Activated CD4-positive, alpha-beta T cell treated with anti-CD3 and anti-CD28 coated beads, Interleukin-2, amount 50 U/mL, for 4 hours (primary cell): ENCODE measurements at places on chromosomes 3 and 15.

- no peak for DNase-seq
Measured at GRCh38 chr3:133821767-133822638, 16.4 kb downstream of the SRPRB start.

- no peak for DNase-seq
Measured at GRCh38 chr15:25766417-25766816, 96.7 kb downstream of the ATP10A start.

DNA sequence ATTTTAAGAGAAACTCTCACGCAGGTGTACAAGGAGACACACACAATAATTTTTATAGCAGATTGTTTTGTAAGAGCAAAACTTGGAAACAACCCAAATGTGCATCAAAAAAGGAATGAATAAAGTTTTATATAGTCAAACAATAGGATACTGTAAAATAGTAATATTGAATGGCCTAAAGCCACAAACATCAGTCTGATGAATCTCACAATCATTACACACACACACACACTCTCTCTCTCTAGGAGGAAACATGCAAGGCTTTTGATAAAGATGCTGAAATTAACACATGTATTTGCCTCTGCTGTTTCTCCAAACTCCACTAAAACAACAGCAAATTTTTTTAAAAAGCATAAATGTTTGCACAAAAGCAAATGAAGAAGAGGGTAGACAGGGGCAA is 37.3 kb downstream of the ADIPOQ start:
- DNase-seq: no peak

GRCh38 chr3:123480428-123480827 is 31.5 kb upstream of the ADCY5 start:
- no peak for DNase-seq

GRCh38 chr3:50286322-50287227 is 5.7 kb downstream of the IFRD2 start:
- DNase-seq: no peak

GRCh38 chr3:195551381-195551978 is 8.4 kb upstream of the PPP1R2 start:
- no peak for DNase-seq

DNA sequence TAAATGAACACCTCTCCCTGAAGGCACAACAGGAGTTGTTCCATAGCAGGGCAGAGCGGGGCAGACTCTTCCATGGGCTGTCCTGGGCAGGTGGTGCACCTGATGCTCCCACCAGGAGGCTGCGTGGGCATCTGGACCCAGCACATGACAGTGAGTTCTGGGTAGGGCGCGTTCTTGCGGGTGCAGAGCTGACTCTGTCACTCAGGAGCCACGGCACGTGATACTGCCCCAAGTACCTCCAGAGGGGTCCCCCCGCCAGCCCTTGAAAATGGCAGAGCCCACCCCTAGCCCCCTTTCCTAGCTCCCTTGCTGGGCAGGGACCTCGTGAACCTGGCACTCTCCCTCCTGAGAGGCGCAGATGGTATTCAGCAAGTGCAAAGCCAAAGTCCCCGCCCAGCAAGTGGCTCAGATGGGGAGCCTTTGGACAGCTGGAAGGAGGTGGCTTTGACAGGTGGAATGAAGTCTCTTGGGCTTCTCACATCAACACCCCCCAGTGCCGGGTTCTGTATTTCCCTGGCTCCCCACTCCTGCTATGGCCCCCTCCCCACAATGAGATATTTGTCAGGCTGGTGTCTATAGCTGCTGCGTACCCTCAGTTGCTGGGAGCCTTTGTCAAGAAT is 172.1 kb downstream of the TBC1D2B start:
- no peak for DNase-seq

GRCh38 chr15:63483521-63484371 is 20.6 kb upstream of the USP3 start:
- no peak for DNase-seq

GRCh38 chr3:188338086-188338485 is 184.1 kb downstream of the LPP start:
- DNase-seq: no peak

DNA sequence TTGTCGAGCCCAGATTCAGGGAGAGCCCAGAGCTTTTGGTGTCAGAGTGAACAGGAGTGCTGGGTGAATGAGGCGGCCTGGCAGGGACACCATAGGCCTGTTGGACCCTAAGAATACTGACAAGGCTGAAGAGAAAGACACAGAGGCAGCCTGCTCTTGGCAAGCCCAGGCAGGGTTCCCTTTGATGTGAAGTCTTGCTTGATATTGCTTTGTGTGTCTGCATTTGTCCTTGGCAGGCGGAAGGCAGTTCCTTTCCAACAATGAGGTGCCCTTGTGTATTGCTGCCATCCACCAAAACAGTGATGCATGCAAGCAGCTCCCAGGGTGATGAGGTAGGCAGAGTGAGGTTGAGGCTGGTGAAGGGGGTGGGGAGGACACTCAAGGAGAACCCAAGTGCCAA is 152.7 kb upstream of the TSC22D2 start:
- DNase-seq: no peak

DNA sequence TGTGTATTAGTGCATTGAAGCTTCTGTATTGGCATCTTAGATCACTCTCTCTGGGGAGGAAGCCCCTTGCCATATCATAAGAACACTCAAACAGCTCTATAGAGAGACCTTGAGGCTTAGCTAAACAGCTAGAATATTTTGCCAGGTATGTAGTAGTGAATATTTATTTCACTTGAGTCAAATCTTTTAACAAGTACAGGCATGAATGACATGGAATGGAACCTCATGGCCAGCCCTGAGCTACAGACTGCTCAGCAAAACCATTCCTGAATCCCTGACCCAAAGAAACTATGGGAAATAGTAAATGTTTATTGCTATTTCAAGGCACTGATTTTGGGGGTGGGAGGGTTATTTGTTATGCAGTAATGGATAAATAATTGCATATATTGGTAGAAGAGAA is 604.8 kb downstream of the MECOM start:
- no peak for DNase-seq

- no peak for DNase-seq
Measured at GRCh38 chr15:36814708-36815107, 235.3 kb downstream of the CDIN1 start.

GRCh38 chr3:186339180-186339918 is 22.7 kb downstream of the DGKG start:
- no peak for DNase-seq

GRCh38 chr15:66706225-66706732 is 4.2 kb downstream of the SMAD6 start:
- DNase-seq: no peak

DNA sequence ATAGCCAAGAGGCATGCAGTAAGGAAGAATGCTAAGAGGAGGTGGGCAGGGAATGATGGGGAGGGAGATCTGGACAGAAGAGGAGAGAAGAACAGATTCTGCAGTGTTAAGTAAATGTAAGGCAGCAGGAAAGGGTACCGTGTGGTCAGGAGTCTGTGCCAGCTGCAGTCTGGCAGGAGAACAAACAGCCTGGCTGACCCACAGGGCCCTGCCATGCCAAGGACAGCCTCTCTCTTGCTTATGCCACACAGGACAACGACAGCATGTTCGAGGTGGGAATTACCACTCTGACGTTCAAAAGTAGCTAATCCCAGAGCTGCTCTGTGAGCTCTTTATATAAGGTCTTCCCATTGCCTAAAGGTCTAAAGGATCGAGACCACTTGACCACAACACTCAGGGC is 31.3 kb downstream of the DAPK2 start:
- no peak for DNase-seq

DNA sequence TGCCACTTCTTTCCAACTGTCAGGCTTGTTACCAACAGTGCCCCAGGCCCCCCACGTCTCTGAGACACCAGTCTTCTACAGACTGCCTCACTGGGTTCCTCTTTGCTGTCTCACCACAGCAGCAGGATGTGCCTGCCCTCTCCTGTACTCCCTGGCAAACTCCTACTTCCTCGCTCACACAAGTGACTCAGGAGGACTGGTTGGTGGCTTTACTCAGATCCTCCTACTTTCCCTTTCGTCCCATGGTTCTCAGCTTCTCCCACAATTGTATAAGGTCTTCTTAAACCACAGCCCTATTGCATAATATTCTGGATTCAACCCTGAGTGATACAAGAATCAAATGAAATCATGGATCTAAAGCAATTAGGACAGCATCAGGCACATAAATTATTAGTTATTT is 246.6 kb upstream of the PROK2 start:
- no peak for DNase-seq

DNA sequence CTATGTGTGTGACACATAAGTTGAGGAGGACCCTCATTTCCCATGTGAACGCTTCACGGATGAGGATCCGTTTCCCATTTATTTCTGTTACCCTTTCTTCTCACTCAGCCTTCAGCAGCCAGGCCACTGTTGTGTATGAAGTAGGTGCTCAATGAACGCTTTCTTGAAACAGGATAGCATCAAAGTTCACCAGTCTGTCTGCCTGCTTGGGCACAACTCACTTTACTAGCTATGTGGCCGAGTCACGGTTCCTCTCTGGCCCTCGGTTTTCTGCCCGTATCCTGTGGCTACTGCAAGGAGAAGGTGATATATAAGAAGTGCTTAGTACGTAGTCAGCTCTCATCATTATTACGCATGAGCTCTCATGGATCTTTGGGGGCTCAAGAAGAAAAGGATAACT is 22.4 kb downstream of the ACSBG1 start:
- DNase-seq: no peak

GRCh38 chr3:11711876-11712275 is 68.2 kb upstream of the VGLL4 start:
- no peak for DNase-seq

- DNase-seq: no peak
Measured at GRCh38 chr3:194300382-194300758, 50.8 kb downstream of the CPN2 start.

GRCh38 chr3:128100161-128100560 is 23.5 kb downstream of the RUVBL1 start:
- DNase-seq: no peak

DNA sequence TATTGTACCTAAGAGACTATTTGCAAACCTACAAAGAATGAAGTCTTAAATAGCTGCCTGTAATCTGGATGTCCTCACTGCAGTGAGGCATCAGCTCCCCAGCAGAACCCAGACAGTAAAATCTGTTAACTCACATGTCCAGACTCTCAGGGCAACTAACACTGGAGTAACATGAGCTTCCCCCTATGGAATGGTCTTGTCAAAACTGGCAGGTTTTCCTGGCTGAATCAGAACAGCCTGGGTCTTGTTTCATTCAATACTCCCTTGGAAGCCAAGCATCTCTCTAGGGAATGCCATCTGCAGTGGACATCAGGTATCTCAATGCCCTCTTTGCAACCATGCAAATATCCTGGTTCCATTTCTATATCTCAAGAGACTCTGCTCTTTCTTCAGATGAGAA is 24.4 kb downstream of the PTPN9 start:
- DNase-seq: no peak

GRCh38 chr3:126926684-126927400 is 56.1 kb upstream of the PLXNA1 start:
- DNase-seq: no peak

DNA sequence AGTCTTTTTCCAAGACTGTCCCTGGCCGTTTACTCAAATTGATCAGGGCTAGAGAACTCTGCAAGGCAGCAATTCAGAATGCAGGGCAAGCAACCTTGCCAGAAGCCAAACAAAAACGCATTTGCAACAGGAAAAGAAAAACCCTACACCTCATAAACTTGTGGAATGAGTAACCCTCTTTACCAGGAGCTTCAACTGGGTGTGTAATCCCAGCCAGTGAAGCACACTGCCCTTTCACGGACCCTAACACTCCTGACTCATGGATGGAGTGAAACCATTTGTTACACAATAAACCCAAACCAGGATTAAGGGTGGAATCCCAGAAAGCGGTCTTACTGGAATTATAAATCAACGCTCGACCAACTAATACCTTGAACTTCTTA is 14.8 kb upstream of the LDHAL6B start:
- no peak for DNase-seq

DNA sequence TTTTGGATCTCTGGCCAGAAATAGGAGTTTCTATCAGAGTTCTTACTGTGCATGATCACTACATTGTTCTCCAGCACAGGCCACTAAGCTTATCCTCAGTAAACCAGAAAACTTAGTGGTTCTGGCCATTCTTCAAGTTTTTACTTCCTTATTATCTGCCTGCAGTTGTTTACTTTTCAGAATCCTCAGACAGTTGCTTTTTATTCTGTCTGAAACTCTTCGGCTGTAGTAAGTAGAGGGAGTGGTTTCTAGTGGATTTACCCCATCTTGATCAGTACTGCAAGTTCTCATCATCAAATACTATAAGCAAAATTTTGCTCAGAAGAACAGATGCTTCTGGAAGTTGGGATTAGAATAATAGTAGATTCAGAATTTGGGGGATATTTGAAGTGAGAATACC is 193.0 kb upstream of the RARB start:
- DNase-seq: no peak

- DNase-seq: no peak
Measured at GRCh38 chr3:146701246-146701645, 96.1 kb upstream of the PLSCR5 start.

- no peak for DNase-seq
Measured at GRCh38 chr3:127068111-127068810, 85.3 kb downstream of the PLXNA1 start.

DNA sequence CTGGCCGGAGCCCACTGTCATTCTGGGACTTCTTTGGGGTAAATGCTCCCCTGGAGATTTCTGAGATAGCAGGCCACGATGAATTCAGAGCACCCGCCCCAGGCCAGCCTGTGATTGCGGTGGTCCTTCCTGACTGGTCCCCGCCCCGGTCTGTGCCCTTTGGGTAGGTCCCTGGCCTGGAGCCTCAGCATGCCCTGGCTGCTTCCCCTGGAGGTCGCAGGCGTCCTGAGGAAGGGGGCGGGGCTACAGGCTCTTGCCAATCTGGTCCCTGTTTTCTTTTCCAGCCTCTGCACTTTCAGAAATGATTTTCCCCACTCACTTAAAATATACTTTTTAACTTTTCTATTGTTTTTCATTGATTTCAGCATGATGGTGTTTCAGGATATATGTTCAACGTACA is 250.2 kb upstream of the ATP10A start:
- DNase-seq: no peak

- DNase-seq: no peak
Measured at GRCh38 chr15:91965501-91966193, 112.1 kb downstream of the SLCO3A1 start.

DNA sequence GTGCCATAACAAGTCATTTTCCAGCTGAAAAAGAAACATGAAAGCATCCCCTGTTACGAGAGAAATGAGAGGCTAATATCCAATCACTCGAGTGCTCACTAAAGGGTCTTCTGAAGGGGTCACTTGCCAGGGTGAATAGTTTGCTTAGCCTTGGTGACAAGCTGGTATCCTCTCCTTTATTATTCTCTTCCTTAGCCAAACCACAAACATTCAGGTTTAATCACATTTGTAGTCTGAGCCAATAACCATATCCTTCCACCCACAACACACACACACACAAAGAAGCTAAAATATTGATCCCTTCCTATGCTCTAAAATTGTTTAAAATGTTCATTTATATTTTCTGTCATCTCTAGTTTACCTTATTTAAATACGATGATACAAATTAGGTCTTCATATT is 240.5 kb upstream of the TMCO5A start:
- no peak for DNase-seq

- DNase-seq: no peak
Measured at GRCh38 chr3:127486321-127486944, 104.1 kb downstream of the TPRA1 start.
